Stimulated activated CD8-positive, alpha-beta memory T cell treated with anti-CD3 and anti-CD28 coated beads, Interleukin-4, amount 100 ng/mL, for 48 hours (primary cell): ENCODE measurements at places on chromosomes 5 and 9.

- no peak for DNase-seq
Measured at GRCh38 chr5:30572279-30572678, 621.2 kb upstream of the CDH6 start.

GRCh38 chr9:101063192-101063591 is 34.7 kb downstream of the PLPPR1 start:
- DNase-seq: no peak

GRCh38 chr5:40521925-40522324 is 157.8 kb upstream of the PTGER4 start:
- DNase-seq: no peak

DNA sequence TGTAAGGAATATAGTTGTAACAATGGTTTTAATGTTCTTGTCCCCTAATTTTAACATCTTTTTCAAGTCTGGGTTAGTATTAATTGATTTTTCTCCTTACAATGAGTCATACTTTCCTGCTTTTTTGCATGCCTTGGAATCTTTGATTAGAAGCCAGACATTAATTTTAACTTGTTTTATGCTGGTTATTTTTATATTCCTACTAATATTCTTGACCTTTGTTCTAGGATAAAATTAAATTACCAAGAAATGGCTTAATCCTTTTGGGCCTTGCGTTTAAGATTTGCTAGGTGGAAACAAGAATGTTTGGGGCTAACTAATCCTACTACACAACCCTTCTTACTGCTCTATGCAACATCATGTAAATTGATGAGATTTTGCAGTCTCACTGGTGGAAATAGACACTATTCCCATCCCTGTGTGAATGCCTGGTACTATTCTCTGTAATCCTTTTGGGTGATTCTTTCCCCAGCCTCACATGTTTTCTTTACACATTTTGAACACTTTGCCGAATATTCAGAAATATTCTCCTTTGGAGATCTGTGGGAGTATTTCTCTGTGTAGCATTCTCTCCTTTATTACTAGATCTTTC is 47.2 kb downstream of the ZCCHC7 start:
- DNase-seq: no peak

DNA sequence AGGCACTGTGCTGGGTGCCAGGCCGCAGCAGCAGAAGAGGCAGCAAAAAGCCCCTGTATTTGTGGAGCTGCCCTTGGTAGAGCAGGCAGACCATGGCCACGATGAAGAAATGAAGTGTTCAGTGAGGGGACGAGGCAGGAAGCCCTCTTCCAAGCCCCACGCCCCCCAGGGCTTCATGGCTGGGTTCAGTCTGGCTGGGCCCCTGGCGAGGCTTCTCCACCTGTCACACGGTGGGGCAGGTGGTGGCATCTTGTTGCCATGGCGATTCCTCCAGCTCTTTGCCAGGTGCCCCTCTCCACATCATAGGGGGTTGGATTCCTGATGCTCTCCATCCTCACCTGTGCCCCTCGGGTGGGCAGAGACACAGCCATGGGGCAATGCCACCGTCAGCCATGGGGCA is 21.5 kb downstream of the ADGRD2 start:
- DNase-seq: no peak

GRCh38 chr5:935510-936084 is 42.9 kb downstream of the TRIP13 start:
- DNase-seq: no peak

GRCh38 chr5:146041180-146041789 is 64.1 kb downstream of the PLAC8L1 start:
- DNase-seq: no peak

- no peak for DNase-seq
Measured at GRCh38 chr5:77636641-77637169, 1.8 kb downstream of the OTP start.

DNA sequence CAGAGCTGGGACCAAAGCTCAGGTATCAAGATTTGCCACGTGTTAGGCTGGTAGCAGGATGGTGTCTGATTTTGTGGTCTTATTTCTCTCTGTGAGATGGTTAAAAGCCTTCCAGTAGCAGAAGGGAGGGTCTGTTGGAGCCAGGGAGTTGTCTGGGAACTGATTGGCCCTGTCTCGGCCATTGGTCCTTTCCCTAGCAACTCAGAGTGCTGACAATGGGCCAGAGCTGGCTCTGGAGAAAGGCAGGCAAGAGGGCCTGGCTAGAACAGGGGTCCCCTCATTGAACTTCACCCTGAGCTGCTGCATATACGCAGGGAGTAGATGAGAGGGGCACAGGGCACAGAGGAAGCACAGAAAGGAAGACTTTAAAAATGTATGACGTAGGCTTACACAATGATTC is 92.8 kb downstream of the PSD2 start:
- no peak for DNase-seq

- DNase-seq: no peak
Measured at GRCh38 chr9:130659699-130660248, 4.6 kb upstream of the PRDM12 start.

- peak; percentile 36 for DNase-seq
Measured at GRCh38 chr5:123036391-123037103, at the start of gene PPIC. Gene PPIC (minus strand): TSS chr5:123036725. CDS start chr5:123036625, 100 bp downstream.
